ENCODE measurements at places on chromosomes 11 and 22.

GRCh38 chr22:43300891-43301676 is 42.1 kb downstream of the SCUBE1 start:
- no peak for DNase-seq

DNA sequence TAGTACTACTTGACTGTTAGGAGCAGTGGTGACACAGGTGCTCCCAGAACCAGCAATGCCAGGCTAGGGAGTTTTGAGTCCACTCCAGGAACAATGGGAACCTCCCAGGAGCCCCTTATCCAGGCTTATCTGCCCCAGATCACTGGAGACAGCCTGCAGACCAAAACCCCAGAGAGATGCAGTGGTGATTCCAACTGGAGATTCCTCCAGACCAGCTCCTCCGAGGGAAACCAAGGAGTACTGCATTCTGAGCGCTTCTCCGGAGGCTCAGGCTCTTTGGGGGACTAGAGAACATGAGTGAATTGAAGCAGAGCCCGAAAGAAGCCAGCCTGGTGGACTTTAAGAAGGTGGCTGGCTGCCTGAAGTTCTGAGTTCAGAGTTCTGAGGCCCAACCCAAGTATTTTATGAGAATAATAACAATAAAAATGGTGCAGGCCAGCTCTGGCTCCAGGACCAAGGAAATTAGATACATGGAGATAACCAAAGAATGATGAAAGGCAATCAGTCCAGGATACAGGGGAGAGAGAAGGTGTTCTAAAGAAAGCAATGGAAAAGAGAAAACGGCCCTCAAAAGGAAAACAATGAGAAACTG is 1.3 kb upstream of the TMEM25 start:
- no peak for DNase-seq

GRCh38 chr22:43862074-43862881 is at the start of gene SULT4A1:
TSS of gene SULT4A1 (minus strand) at chr22:43862513. CDS start at chr22:43862382, 131 bp downstream.
- no peak for DNase-seq

DNA sequence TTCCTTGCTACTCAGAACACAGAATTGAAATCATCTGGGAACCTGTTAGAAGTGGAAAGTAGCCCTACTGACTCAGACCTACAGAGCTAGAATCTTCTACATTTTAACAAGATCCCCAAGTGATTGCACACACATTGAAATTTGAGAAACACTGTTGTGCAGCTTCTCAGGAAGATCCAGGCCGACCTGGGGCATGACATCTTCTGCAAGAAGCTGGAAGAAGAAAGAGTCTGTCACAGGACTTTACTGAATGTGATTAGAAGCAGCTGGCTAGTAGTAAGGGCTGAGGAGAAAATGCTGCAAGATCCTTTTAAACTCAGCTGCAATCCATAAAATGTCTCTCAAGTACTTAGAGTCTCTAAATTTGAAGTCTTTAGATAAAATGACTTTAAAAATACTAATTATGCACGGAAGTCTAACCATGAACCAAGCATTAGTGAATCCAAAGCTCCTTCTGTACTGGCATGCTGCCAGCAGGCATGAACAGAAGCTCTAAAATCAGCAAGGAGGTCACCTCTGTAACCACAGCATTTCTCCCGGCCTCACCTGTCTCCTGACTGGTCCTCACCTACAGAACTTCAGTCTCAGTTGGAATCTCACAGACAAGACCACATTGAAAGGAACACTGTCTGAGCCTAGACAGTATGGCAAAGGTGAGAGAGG is 85.0 kb downstream of the SERGEF start:
- no peak for DNase-seq

GRCh38 chr22:43392385-43392989 is 19.3 kb upstream of the MPPED1 start:
- DNase-seq: no peak

GRCh38 chr11:77959434-77959833 is 35.0 kb downstream of the INTS4 start:
- no peak for DNase-seq

DNA sequence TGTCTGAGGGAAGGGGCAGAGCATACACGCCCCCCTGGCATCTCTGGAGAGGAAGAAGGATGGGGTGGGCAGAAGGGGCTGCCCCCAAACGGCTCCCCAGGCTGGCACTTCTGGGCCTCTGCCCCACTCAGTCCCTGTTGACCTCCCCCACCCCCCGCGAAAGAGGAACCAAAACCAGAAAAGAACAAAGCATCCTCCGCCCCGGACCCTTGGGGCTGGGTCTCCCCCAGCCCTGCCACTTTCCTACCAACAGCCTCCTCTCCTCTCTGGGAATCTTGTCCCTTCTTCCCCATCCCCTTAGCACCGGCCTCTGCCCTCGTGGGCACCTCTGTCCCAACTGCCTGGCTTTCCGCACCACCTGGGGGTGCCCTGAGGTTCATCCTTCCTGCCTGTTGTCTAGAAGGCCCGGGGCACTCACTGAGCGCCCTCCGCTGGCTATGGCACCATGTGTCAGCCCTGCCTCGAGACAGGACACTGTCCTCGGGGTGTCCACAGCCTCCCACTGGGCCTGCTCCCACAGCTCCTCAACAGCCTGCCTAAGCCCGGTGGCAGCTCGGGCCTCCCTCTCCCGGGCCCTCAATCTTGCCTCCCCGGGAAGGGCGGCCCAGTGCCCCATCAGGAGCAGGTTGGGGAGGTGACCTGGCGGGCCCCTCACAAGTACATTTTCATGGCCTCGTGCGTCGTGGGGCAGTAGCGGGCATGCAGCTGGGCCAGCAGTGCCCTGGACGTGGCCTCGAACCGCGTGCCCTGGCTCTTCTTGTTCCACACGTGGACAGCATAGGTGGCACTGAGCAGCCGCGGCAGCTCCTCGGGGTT is 28.2 kb downstream of the A4GALT start:
- no peak for DNase-seq

DNA sequence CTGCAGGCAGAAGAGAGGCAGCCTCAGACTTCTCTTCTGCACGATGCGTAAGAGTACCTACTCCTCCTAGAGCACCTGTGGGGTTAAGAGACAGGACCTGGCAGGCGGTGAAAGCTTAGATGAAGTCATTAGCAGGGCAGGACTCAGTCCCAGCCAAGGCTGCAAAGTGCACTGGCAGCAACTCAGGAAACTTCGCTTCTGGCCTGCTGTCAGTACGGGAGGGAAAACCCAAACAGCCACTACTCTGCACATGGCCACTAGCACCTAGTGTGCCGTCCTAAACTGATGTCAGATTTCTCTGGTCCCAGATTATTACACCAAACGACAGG is 8.8 kb upstream of the KLHL35 start:
- no peak for DNase-seq

- DNase-seq: no peak
Observed at GRCh38 chr11:33443684-33444083, 186.5 kb downstream of the HIPK3 start.

DNA sequence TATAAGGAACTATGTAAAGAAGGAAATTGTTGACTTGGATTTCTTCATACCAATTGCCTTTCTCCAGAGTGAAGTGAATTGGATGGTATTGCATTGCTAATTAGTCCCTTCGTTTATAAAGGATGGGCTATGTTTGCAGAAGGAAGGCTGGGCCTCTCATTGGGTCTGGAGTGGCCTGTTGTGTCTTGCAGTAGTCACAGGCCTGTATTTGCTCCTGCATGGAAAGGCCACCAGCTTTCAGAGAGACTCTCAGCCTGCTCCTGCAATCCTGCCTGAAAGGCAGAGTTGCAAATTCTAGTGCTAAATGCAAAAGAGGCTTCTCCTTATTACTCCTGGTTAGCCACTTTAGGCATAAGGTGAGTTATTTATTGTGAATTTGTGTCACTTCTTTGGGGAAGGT is 103.8 kb downstream of the EXT2 start:
- DNase-seq: no peak

DNA sequence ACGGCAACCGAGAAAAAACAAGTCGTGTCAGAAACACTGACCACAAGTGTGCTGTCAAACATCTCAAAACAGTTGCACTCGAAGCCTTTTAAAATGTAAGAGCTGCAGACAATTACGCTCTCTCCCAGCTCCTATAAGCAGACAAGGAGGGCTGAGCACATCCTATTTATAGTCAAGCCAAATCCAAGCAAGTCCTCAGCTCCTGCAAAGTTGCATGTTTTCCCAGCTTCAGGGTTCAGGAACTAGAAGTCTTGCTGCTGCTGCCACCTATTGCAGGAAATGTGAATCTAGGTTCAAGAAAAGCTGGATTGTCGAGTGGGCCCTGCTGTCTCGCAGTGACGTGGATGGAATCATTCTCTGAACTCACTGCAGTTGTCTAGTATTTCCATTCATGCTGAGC is 15.5 kb downstream of the EFCAB6 start:
- no peak for DNase-seq

DNA sequence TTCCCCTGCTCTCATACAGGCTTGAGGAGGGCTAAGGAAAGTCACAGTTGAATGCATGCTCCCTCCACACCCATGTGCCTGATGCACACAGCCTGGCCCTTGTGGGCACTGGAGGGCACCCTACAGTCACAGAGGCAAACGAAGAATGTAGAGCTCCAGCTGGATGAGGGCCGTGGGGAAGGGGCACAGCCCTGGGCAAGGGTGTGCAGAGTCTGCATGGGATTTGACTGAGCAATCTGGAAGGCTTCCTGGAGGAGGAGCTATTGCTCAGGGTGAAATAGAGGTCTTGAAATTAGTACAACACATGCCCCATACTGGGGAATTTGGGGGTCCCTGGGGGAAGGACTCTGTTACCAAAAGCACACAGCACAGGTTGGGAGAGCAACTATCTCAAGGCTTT is 64.0 kb downstream of the KCNQ1 start:
- DNase-seq: no peak

DNA sequence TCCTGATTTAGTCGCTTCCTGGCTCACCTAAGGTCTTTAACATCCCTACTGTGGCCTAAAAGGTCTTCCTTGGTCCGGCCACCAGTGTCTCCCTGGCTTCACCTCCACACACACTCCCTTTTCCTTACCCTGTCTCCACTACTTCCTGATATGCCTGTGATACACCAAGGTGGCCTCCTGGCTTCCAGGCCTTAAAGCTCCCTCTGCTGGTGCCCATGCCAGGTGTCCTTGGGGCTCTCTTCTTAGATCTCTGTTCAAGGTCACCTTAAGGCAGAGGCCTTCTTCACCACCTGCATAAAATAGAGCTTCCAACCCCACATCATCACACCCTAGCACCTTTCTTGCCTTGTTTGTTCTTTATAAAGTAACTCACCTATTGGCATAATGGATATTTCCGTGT is 787.7 kb downstream of the NTM start:
- DNase-seq: no peak

GRCh38 chr22:23281406-23282088 is 101.2 kb downstream of the BCR start:
- peak; percentile 59 for DNase-seq

DNA sequence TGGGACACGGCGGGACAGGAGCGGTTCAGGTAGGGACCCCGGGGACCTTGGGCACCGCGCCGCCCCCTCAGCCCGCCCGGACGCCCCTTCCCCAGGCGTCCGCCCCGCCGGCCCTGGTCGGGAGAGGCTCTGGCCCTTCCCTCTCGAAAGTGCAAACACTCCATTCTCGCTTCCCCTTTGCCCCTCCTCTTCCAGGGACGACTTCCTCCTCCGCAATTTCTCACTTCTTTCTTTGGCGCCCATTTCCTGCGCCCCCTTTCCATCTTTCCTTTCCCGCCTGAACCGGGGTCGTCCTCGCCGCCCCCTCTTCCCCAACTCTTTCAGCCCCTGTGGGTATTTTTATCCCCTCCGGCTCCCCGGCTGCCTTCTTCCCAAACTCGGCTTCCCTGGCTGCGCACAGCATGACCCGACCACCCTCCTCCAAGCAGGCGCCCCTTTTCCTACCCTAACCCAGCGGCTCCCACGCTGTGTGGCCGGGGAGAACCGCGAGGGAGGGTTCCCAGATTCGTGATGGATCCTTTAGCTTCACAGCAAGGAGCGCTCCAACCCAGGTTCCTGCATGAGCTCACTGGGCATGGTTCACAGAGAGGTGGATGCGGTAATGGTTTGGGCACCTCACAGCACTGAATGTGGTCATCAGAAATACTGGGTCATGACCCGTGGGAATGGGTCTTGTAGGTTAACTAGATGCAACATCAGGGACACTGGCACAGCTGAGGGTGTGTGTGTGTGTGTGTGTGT is 689 bp downstream of the RAB39A start:
- no peak for DNase-seq

GRCh38 chr22:30968015-30968923 is at the start of gene MORC2:
TSS of gene MORC2 (minus strand) at chr22:30968774. CDS start at chr22:30967889, 885 bp downstream.
- no peak for DNase-seq

DNA sequence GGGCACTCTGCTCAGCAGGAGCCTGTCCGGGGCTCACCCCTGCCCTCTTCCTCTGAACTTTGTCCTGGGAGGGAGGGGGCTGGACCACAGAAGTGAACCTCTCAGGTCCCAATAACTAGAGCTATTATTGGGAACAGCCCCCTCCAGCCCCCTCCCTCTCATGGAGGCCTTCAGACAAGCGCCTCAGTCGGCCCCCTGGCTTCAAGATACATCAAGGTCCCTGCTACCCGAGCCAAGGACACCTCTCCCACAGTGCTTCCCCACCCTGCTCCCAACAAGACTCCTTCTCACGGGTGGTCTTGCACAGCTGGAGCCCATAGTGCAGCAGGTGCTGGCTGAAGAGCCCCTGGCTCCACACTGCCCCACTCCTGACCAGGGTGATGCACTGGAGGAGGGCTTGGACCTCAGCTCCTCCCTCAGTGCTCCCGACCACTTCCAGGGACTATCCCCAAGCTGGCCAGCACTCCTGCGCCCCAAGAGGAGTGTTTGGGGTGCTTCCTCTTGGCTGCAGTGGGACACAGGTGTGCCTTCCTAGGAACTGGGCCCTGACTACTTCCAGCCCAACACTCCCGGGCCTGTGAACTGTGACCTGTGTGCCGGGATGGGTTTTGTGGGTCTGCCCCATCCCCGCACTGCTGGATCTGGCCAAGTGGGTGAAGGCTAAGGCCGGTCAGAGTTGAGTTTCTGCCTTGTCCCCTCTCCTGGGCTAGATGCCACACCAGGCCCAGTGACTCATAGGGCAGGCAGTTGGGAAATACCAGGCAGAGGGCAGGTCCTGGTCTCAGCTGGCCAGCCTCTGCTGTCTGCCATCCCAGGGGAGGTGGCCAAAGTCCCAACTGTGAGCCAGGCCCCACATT is 2.2 kb downstream of the PNPLA2 start:
- DNase-seq: no peak

GRCh38 chr22:39416319-39416718 is 16.7 kb downstream of the TAB1 start:
- DNase-seq: no peak

GRCh38 chr22:32808038-32808445 is 6.5 kb downstream of the TIMP3 start:
- no peak for DNase-seq
